ENCODE measurements at places on chromosomes 6 and 20.

GRCh38 chr20:25496165-25496967 lies 88.9 kb downstream of the GINS1 start:
- no peak for DNase-seq

DNA sequence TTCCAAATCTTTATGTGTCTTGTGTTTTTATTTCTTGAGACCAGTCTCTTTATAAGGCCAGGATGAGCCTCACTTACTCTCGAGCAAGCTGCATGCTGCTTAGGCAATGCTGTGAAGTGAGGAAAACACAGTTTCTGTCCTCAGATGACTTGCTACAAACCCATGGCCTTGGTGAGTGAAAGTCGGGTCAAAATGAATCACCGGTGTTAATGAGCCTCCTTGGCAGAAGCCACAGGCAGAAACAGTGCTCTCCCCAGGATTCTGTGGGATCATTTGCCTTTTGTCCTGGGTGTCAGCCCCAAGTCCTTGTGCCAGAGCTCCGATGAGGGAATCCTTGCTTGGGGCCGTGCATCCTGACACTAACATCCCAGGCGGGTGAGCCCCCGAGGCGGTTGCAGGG lies 482.5 kb downstream of the QKI start:
- no peak for DNase-seq

DNA sequence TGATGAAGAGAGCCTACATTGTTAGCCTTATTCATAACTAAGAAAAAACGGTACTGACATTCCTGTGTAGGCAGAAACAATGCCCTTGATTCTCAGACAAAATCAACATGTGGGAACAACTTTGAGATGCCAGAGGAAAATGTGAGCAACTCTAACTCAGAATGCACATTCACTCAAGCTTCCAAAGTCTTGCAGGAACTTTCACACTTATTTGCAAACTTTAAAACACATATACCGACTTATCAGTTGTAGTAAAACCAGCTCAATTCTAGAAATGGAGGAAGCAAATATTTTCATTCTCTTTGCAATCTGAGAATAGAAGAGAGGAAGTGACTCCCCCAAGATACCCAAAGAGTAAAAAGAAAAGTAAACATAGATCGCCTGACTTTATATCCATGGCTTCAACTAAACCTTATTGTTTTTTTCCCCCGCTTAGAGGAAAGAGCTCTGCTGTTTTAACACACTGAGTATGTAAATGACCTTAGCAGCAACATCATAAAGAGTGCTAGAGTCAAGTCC lies 117.6 kb downstream of the EPB41L2 start:
- no peak for DNase-seq

DNA sequence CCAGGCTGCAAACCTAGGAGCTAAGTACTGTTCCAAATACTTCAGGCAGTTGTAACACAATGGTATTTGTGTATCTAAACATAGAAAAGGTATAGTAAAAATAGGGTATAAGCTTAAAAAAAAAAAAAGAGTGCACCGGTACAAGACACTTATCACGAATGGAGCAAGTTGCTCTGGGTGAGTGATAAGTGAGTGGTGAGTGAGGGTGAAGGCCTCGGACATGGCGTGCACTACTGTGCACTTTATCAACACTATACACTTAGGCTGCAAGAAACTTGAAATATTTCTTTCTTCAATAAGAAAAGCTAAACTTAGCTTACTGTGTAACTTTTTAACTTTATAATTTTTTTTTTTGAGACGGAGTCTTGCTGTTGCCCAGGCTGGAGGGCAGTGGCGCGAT lies 159.5 kb upstream of the PDE10A start:
- no peak for DNase-seq

DNA sequence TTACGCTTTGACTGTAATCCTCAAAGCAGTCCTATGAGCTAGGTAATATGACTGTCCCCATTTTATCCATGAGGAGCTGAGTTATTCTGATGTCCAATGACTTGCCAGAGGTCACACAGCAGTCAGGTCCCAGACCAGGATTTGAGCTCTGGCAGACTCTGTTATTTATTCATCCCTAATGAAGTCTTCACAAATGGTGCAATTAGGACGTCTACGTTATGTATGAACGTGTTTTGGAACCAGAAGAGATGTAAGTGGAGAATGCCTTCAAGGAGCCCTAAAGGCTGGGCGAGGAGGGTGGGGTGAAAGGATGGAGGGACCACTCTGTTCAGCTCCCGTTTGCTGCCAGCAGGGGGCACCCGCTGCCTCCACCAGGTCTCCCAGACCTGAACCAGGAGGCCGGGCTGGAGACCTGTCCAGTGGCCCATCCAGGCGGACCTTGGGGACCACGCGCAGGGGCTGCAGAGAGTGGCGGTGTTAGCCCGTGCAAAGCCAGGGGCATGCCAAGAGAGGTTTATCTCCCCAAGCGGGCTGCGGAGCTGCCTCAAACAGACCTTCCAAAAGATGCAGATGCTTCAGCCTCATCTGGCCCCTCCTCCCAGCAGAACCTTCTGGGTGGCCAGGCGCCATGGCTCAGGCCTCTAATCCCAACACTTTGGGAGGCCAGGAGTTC lies 15.2 kb upstream of the ZNF335 start:
- peak; percentile 69 for DNase-seq

DNA sequence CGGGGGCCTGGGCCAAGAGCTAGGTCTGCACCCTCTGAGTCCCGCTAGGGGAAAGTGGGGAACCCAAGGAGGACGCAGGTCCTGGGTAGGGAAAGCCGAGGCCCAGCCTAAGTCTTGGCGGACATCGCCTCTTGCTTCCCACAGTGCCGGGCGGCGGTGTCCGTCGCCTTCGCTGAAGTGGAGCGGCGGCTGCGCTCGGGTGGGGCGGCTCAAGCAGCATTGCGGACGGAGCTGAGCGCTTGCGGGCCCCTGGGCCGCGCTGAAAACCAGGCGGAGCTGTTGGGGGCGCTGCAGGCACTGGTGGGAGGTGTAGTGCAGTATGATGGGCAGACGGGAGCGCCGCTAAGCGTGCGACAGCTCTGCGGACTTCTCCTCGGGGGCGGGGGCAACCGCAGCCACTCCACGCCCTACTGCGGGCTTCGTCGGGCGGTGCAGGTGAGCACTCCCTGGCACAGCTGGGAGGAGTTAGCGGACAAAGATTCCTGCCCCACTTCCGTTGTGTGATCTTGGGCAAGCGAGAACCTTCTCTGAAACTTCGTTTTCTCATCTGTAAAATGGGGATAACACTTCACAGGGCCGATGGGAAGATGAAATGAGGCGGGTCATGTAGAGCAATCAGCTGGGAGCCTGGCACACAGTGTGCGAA lies 4.2 kb downstream of the PRSS16 start:
- peak; percentile 87 for DNase-seq

DNA sequence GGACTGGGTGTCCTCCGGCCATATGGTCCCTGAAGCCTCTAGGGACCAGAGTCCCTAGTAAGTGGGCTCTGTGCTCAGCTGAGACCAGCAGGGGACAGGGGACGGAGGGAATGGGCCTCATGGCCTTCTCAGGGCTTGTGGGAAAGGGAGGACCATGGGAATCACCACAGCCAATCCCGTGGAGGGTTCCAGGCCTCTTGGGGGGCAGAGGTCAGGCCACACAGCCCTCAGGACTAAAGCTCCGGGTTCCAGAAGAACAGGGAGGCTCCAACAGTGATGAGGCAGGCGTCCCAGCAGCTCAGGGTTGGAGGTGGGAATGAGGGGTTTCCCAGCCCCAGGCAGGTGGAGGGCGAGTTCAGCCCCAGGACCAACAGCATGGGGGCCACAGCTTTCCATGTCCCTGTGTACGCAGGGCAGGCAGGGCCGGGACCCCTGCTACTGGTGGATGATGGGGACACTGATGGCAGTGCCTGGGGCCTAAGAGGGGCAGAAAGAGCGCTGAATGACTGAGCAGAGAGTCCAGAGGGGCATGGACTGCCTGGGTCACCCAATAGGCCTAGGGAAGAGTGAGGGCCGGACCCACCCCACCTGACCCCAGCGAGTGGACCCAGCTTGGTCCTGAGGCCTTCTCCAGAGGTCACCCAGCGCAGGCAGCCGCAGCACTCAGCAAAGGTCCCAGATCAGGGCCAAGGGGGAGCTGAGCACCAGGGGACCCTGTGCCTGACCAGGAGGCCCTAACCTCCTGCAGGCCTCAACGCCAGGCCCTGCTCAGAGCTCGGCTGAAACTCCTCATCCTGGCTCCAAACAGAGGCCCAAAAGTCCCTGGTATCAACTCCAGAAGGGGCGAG lies 8.8 kb downstream of the MYL9 start:
- no peak for DNase-seq

- DNase-seq, result peak; percentile 49
Measured at GRCh38 chr20:38550274-38550673, 30.7 kb upstream of the ADIG start.

GRCh38 chr6:118506071-118506638 lies 41.9 kb upstream of the PLN start:
- DNase-seq, result no peak

GRCh38 chr6:39054577-39055142 lies 6.1 kb downstream of the GLP1R start:
- DNase-seq, result no peak

DNA sequence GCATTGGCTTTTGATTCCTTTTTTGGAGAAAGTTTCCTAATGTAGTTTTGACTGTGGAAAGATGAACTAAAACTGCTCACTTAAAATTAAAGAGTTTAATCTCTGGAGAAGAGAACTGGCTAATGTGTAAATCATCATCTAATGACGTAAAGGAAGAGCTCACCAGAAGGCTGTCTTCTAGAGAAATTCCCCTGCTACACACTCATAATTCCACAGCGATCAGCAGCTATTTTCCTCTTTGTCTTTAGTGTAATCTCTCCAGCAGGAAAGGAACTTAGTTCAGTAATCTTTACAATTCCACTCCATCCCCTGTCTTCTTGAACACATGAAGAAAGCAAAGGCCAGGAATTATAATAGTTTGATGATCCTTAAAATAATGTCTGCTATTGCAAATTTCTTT lies 15.8 kb downstream of the SPTLC3 start:
- DNase-seq, result no peak

- DNase-seq, result no peak
Measured at GRCh38 chr20:824490-824889, 9.0 kb upstream of the FAM110A start.

DNA sequence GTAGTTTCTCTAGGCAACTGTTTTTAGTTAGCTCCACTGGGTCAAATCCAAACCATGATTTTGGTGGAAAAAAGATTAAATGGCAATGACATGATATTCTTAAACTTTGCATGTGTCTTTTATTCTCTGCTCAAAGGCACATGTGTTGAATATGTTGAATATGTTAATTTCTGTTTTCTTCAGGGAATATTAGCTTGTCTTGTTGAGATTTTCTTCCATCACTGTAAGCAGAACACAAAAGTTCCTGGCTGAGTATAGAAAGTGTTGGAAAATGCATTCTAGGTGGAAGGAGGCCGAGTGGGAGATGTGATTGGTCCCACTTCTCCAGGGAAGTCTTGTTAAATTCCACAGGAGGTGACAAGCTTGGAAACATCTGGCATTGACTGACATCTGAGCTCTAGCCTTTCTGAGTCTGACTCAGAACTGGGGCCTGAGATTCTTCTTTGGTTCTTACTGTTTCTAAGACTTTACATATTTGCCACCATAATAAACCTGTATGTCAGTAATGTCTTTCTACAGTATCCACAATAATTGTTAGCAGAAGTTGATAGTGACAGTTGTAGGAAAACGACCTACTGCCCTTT lies 81.1 kb downstream of the LAMA4 start:
- DNase-seq, result no peak

DNA sequence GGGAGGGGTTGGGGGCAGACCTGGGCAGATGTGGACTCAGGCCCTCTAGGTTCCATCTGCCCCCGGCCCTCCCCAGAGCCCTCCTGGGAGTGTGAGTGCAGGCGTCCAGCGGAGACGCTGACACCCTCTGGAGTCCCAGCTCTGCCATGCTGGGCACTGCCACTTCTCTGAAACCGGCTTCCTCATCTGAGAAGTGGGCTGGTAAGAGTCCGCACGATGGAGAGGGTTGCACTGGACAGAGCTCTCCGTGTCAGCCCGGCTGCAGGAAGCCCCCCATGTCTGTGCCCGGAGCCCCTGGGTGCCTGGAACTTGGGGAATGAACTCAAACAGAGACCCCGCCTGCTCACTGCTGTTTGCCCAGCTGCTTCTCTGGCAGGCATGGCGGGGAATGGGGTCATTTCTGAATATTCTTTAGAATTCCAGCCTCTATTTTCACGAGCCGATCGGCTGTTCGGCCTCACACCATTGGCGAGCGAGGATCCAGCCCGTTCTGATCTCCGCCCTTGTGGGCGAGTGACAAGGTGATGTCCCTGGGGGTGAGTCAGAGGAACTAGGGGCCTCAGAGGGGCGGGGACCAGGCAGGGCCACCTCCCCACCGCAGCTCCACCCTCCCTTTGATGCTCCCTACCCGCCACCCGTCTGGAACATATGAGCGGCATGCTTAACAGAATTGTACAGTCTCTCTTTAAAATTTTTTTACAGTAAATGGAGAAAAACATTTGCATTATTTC lies 47.8 kb upstream of the GATA5 start:
- DNase-seq, result no peak

DNA sequence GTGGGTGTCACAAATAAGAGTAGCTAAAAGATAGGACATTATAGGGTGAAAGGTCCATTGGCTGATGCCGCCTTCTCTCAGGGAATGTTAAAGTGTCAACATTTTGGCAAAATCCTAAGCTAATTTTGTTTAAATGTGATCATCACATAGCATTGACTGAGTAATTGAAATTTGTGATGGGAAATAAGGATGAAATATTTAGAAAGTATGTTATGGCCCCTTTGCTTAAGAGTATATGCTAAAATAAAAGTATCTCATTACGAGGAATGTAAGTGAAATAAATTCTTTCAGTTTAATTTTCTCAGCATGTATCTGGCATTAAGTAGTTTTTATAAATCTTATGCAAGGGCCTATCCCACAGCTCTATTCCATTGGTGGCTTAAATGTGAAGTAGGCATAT lies 229.2 kb downstream of the PRL start:
- no peak for DNase-seq

- DNase-seq, result peak; percentile 16
Measured at GRCh38 chr6:6851059-6851948, 256.5 kb upstream of the RREB1 start.

- DNase-seq, result no peak
Measured at GRCh38 chr6:113182370-113183141, 674.6 kb upstream of the MARCKS start.

DNA sequence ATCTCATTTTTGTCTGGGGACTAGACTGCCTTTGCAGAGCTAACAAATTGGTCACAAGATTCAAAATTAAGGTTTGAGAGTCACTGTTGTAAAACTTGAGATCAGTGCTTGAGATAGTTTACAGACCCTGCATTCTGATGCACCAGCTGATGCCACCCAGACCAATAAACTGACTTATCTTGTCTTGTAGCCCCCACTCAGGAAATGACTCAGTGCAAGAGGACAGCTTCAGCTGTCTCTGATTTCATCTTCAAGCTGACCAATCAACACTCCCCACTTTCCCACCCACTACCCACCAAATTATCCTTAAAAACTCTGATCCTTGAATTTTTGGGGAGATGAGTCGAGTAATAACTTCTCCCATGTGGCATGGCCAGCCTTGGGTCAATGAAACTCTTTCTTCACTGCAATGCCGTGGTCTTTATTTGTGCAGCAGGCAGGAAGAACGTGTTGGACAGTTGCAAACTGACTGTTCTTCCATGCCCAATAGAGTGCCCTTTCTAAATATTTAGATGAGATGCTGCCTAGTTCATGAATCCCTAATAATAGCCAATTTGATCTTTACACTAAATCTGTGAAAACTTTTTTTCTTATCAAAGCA lies 48.3 kb upstream of the PROKR2 start:
- no peak for DNase-seq

GRCh38 chr6:31058128-31058894 lies 48.0 kb downstream of the MUC22 start:
- DNase-seq, result peak; percentile 43

GRCh38 chr20:17957505-17958363 lies 10.9 kb downstream of the SNX5 start:
- DNase-seq, result no peak
